Mammary epithelial cell (primary cell): ENCODE measurements at places on chromosomes 3 and 15. TPM values are rescaled to one million over a fixed set of nuclear protein-coding genes. Genes with fewer than 3 reads are reported as not detected.

Gene THUMPD3
- 48.4 and 53.3 TPM in 2 replicates for total RNA-seq

Gene VPS13C
- total RNA-seq, result 79.9 TPM

Gene SLC12A8
- total RNA-seq, result 12.5 and 14.2 TPM in 2 replicates

Gene SI
- total RNA-seq, result not detected

Gene IL17RE
- total RNA-seq, result 13.3 TPM

Gene CCR8
- total RNA-seq, result not detected

Gene ANKDD1A
- total RNA-seq, result 1.3 and 1.6 TPM in 2 replicates

Gene NANOGP8
- not detected in 2 replicates for total RNA-seq

Gene FOXB1
- total RNA-seq, result not detected in 2 replicates

DNA sequence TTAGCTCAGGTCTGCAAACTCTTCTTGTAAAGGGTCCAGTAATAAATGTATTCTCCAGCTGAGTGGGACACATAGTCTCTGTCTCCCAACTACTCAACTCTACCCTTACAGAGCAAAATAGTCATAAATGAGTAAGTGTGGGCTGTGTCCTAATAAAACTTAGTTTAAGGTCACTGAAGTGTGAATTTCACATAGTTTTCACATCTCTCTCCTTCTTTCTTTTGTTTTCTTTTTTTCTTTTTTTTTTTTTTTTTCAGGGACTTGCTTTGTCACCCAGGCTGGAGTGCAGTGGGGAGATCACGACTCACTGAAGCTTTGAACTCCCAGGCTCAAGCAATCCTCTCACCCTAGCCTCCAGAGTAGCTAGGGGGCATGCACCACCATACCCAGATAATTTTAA is 1.9 kb upstream of the ACTL6A start:
- no peak for DNase-seq

- DNase-seq, result peak; percentile 63
These were observed 286.7 kb upstream of the TGFBR2 start for GRCh38 chr3:30319713-30320112.

- no peak for DNase-seq
These were observed 73.0 kb downstream of the ATP10A start for GRCh38 chr15:25790000-25790660.

DNA sequence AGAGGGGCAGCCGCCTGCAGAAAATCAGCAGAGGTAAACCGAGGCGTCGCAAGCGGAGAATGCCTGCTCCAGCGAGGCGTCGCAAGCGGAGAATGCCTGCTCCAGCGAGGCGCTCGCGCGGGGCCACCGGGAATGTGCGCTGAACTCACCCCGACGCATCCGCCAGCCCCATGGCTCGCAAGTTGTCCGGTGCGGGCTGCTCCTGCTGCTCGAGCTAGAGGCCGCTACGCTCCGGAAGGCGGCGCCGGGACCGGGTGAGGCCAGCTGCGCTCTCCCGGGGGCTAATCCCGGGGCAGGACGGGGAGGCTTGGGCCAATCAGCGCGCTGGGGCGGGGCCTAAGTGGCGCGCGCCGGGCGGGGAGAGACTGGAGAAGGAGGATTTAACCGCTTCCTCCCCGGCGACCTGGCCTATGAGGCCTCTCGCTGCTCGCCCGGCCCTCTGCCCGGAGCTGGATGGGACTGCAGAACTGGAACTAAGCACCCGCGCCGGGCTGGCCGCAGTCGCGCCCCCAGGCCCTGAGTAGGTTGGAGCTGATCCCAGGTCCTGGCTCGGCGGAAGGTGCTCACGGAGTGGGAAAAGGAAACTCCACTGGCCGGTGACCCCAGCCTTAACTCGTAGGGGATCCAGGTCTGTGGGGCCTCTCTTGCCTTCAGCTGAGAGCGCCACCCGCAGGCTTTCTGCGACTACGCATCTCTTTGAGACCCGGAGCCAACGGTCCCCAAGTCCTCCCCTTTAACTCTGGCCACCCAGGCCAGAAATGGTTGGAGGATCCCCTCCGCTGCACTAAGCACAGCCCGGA is at the start of gene SLC26A6:
TSS of gene SLC26A6 (minus strand) at position 240 of the 800 bp plus-strand sequence. CDS start at position 172, 68 bp downstream.
- peak; percentile 97 for DNase-seq

DNA sequence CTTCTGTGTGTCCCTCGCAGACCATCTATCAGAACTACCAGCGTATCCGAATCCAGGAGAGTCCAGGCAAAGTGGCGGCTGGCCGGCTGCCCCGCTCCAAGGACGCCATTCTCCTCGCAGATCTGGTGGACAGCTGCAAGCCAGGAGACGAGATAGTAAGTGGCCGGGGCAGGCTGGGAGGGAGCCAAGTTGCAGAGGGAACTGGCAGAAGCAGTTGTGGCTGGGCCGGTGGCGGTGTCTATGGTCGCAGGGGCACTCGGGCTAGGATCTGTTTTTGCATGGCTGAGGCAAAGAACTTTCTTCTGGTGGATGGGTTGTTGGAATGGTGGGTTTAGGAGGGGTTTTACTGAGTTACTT is 10.1 kb downstream of the MCM2 start:
- DNase-seq, result no peak

DNA sequence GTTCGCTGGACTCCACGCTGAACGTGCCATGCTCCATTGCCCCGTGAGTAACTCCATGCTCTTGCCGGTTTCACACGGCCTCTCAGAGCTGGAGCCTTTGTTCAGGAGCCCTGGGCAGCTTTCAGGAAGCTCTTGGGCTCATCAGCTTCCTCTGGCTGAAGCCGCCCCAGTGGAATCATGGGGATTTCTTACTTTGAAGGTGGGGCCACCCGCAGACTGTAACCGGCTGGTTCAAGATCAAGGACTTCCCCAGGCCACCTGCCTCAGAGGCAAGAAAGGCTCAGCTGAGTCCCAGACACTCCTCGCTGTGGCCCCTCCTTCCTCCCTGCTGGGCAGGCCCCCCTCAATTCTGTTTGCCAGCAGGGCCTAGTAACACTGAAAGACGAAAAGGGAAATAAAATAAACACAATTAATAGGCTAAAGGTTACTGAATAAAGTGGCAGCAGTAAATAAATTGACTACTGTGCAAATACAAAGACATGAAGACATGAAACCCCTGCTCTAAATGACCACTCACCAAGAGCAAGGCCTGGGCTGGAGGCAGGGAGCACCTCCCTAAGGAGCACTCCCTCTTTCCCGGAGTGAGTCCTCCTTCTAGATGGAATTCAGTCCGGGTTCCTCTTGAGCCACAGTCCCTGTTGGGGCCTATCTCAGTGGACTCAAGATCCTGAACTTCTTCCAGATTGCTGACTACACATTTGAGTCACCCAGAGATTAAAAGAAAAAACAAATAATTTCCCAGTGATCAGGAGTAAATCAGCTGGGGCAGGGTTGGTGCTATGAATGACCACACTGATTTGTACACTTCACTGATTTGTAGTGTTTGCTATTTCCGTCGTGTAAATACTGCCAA is 51.0 kb downstream of the ZDHHC19 start:
- DNase-seq, result peak; percentile 48

GRCh38 chr3:141184430-141184829 is 47.2 kb upstream of the PXYLP1 start:
- DNase-seq, result peak; percentile 94

DNA sequence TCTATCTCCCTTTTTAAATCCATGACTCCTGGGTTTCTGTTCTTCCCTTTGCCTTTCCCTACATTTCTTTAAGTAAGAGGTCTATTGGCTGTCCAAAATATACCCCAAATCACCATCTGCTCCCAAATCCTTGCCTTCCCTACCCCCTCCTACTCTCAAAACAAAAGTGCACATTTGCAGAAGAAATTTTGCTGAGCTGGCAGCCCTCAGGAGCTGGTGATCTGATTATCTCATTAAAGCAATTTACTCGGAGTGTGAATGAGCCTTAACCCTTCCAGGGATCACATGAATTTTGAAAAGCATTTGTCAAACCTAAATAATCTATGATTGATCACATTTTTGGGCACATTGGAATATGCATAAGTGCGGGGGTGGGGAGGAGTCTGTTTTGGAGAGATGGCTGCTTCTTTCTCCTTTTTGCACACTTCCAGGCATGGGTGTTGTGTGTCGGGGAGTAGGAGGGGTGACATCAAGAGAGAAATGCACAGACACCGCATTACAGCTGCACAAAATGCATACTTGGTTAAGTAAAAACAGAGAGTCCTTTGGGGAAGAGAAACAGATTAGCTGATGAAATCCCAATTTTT is 892.6 kb downstream of the TUSC7 start:
- DNase-seq, result no peak

- DNase-seq, result peak; percentile 70
These were observed 21.6 kb downstream of the B3GNT5 start for GRCh38 chr3:183274609-183275008.

DNA sequence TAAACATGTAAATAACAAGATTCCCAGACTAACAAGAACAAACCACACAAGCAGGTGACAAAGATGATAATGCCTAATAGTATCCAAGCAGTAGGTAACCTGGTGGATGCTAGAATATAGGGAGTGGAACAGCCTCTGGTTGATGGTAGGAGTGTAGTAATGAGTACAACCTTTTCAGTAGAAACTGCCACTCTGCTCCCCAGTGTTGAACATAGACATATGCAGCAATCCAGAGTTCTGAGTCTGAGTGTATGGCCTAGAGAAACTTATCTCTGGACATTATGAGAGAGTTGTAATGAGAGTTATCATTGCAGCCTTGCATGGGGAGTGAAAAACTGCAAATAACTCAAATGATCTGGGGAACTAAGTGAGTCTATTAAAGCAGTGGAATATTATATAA is 76.1 kb upstream of the ACAD9 start:
- no peak for DNase-seq

DNA sequence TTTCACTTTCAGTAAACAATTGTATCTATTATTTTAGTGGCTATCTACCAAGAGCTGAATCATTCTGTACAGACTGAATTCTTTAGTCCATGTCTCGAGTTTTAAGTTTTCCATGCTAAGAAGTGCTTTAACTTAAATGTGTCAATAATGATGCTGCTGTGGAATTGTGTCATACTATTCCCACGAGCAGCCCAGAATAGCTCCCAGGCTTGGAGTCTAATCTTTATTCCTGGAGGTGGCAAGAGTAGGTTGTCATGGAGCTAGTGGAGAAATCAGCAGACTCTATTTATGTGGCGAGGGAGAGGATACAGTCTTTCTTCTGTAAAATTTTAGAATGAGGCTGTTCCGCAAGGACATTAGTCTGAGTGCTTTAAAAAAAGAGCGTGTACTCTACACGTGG is 207.2 kb downstream of the ROBO2 start:
- DNase-seq, result no peak

DNA sequence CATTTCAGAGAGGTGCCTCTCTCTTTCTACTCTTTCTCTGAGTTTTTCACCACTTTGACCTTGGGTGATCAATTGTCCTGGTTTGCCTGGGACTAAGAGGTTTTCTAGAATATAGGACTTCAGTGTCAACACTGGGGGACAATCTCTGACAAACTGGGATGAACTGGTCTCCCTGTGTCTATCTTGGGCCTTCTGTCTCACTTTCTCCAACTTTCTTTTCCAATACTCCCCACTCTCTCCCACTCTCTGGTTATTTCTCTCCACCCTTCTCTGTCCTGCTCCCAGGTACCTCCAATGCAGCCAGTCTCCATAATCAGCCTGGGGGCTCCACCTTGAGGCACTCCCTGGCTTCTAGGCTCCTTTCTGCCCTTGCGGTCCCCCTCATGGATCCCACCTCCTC is 4.7 kb upstream of the ITGA11 start:
- no peak for DNase-seq

- no peak for DNase-seq
These were observed at the start of gene CHRNB4 for GRCh38 chr15:78641102-78641748. TSS of gene CHRNB4 (minus strand) at chr15:78641210. CDS start at chr15:78641133, 77 bp downstream.

DNA sequence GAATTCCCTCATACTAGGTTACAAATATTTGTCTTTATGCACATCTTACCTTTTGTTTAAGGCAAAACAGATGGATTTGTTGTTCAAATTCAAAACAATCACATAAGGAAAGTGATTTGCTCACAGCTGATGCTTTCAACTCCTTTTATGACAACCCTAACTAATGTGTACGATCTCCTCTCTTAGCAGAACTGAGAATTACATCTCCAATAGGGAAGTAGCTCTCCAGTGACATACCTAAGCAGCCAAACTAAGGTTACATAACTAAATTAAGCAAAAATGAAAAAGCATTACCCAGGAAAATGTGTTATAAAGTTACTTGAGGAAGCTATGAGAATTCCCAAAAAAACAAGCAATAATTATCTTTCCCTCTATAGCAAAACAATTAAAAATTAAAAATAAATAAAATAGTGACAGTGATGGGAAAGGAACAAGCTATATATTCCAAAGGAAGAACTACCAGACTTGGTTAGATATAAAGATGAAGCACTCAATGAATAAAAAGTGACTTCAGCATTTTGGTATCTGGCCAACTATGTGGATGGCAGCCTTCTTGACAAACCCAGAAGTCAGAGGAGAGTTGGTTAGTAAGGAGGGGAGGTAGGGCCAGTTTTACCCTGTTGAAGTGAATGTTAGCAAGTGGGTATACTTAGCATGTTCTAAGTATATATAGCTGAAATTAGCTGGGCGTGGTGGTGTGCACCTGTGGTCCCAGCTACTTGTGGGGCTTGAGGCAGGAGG is 32.4 kb downstream of the PEAK1 start:
- no peak for DNase-seq

- DNase-seq, result no peak
These were observed 67.9 kb upstream of the KY start for GRCh38 chr3:134718726-134719125.

DNA sequence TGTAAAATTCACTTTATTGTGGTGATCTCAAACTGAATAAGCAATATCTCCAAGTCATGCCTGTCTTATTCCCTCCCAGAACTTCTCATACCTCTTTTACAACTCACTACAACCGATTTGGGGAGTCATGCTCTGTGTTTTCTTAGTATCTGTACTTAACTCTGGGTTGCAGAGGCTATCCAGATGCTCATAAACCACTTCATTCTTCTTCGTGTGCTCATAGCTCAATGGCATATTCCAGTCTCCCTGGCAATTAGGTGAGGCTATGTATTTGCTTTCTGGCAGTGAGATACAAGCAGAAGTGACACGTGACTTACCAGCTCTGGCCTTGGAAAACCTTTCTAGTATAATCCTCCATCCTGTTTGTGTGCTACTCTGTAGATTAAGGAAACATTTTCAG is 360.9 kb downstream of the ZNF385D start:
- DNase-seq, result peak; percentile 54
